ENCODE measurements at places on chromosomes 1 and 21.

DNA sequence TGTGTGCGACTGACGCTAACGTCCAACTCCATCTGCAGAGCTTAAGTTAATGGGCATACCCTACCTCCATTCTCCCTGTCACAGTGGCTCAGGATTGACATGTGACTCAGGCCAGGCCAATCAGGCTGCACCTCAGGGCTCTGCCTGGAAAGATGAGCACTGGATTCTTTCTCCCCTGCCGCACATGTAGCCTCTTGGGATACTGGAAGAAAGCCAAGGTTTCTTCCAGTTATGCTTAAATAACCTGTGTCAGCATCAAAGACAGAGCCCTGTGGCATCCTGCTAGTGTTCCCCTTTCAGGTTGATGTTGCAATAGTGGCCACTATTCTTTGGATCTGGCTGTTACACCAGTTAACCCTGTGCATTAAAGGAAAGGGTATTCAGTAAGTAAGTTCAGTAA lies 55.0 kb upstream of the SYT6 start:
- no peak for DNase-seq

DNA sequence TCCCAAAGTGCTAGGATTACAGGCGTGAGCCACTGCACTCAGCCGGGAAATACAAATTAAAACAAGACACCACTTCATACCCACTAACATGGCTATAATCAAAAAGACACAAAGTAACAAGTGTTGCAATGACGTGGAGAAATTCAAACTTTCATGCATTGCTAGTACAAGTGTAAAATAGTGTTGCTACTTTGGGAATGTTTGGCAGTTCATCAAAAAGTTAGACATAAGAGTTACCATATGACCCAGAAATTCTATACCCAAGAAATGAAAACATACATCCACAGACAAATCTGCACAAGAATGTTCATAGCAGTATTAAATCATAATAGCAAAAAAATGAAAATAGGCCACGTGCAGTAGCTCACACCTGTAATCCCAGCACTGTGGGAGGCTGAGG lies 16.4 kb downstream of the FOXJ3 start:
- DNase-seq: no peak

GRCh38 chr1:175219774-175220173 lies 27.2 kb upstream of the KIAA0040 start:
- no peak for DNase-seq

- no peak for DNase-seq
Measured at GRCh38 chr21:34126269-34126668, 52.9 kb downstream of the MRPS6 start.

DNA sequence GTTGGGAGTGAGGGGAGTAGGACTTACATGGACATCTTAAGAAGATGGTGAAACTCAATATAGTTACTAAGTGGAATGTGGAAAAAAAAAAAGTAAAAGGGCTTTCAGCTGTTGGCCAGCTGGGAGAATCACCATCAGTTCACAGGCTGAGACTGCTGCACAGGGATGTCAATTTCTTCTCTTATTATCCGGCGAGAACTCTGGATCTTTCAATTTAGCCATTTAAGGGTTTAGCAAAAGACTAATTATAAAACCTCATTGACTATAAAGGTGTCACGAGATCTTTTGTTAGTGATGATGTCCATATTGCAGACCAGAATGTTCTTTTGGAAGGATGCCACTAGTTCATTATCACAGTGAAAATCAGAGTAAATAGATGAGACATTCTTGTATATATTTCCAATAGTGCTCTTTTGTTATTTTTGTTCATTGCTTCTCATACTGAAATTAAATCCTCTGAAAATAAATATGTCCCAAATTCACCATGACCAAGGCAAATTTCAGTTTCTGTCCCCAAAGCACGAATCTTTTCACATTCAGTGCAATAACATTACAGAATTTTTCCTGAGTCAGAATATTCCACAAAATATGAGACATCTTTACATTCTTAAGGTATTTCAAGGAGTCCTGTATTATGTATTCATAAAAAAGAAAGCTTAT lies 266.1 kb downstream of the DNM3 start:
- DNase-seq: no peak

- peak; percentile 73 for DNase-seq
Measured at GRCh38 chr1:23452011-23452411, 27.5 kb upstream of the TCEA3 start.

DNA sequence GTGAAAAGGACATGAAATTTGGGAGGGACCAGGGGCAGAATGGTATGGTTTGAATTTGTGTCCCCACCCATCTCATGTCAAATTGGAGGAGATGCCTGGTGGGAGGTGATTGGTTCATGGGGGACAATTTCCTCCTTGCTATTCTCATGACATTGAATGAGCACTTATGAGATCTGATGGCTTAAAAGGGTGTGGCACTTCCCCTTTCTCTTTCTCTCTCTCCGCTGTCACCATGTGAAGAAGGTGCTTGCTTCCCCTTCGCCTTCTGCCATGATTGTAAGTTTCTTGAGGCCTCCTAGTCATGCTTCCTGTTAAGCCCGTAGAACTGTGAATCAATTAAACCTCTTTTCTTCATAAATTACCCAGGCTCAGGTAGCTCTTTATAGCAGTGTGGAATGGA lies 7.6 kb upstream of the GBP4 start:
- DNase-seq: no peak

DNA sequence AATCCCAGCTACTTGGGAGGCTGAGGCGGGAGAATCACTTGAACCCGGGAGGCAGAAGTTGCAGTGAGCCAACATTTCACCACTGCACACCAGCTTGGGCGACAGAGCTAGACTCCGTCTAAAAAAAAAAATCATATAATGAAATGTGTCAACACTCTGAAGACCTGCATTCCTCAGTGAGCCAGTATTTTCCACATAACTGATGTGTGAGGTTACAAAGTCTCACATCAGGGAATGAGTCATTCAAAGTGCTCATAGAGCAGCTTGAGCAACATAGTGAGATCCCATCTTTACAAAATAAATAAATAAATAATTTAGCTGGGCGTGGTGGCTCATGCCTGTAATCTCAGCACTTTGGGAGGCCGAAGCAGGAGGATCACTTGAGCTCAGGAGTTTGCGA lies 65.5 kb downstream of the CASZ1 start:
- no peak for DNase-seq

- no peak for DNase-seq
Measured at GRCh38 chr1:248589334-248589733, 8.2 kb downstream of the OR2T10 start.

DNA sequence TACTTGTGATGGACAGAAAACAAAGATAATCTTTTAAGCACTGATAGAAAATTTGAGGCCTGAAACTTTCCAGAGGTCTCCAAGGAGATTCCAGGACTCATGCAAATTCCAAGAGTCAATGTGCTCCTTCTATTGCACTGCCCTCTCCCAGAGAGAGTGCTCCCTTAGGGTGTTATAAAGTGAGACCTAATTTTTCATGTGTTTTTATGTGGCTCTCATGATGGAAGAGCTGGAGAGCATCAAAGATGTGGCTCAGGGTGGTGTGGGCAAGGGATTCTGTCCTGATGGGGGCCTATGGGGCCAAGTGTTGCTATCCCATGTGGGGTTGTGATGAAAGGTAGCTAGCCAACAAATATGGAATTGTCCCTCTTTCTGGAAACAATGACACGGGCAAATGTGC lies 101.3 kb downstream of the PRRX1 start:
- no peak for DNase-seq

GRCh38 chr1:173934440-173934839 lies 17.3 kb upstream of the SERPINC1 start:
- DNase-seq: no peak

DNA sequence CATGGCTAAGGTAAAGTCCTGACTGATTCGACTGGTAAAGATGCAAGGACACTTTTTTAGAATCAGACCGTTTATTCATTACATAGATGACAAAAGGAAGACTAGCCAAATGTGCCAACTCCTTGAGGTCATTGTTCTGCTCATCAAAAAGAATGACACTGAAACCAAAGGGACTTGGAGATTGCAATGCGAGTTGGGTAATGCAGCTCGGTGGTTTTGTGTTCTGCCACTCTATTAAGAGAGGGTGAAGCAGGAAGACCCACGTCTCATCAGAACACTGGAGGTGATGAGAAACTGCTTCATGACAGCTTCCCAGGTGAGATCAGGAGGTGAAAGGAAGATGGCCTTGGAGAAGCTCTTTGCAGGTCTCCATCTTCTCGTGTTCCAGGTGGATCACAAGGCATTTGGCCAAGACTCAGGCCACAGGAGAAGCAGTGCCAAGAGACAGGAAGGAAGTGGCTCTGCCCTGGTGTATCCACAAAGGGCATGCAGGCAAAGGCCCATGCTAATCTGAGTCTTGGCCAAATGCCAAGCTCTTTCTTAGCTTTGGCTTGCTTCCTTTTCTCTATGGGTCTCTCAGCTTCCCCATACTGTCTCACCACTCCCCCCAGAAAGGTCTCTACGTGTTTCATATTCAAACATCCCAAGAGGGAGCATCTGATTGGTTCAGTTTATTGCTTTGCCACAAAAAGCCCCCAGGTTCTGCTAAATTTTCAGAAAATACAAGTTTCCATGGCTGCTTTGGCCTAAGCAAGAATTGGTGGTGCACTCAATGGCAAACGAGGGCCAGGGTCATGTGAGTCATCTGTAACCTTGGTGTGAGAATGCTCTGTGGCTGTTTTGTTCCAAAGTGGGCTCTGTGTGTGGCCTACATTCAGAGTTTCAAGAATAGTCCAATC lies 5.7 kb upstream of the CCT8 start:
- DNase-seq: no peak

DNA sequence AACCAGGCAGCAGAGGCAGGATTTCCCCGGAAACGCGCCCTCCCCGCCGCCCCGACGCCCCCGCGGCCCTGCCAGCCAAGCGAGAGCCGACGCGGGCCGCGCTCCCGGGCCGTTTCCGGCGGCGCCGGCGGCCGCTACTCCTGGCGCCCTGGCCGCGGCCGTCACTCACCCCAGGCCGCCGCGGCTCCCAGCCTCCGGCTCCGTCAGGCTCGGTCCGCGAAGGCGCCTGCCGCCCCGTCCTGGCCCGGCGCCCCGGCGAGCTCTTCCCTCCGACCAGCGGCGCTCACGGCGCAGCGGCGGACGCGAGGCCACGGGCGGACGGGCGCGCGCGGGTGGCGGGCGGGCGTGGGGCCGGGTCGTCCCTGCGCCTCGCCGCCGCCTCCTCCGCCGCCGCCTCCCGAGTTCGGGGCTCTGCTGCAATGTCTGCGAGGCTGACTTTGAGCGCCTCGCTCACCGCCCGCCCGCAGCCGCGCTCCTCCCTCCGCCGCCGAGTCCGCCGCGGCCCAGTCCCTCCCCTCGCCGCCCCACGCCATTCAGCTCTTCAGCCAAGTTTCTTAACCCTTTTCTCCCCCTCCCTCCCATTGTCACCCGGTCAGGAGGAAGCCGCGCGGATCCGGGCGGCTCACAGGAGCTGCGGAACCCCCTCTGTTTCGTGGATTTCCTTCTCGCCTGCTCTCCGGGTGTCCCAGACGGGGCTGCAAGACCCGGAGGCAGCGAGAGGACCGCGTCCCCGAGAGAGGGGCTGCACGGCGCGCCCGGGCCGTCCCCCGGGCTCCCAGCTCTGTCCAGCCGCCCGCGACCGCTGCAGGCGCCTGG lies at the start of gene NRIP1:
Gene NRIP1, minus strand, starts transcription at position 425 of the 816 bp plus-strand sequence. CDS start 96,808 bp downstream, outside the sequence.
- peak; percentile 91 for DNase-seq

DNA sequence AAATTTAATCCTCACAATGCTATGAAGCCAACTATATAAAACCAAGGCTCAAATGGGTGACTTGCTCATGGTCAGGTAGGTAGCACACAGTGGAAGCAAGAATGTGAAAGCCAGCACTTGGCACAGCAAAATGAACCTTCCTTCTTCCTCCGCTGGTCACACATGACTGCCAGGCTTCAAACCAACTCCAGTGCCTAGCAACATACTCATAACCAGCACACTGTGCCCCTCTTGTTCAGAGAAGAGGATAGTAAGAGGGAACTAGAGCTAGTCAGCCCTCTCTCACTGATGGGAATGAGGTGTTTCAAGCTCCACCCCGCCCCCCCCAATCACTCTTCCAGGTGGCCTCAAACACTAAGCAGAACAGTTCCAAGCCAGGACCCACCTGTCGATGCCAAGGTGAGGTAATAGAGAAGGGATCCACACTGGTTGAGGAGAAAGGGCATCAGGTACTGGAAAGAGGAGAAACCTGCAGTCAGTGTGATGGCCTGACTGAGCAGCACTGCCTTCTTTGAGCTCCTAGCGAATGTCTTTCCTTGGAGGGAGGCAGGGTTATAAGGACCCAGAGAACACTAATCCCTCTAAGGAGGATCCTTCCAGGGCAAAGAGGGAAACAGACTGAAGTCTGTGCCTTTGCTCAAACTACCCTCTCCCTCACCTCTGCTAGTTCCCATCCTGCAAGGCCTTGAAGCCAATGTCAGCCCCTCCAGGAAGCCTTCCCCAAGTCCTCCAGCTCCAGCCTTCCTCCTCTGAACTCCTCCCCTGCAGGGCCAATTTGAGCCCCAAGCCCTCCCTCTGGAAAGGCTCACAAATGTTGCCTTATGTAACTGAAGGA lies 1.2 kb downstream of the TMEM234 start:
- DNase-seq: no peak

GRCh38 chr1:33050221-33051076 lies 13.8 kb upstream of the AK2 start:
- no peak for DNase-seq

GRCh38 chr1:220283625-220284024 lies 11.4 kb upstream of the RAB3GAP2 start:
- no peak for DNase-seq

GRCh38 chr1:91952187-91952586 lies 3.0 kb downstream of the BRDT start:
- DNase-seq: no peak

GRCh38 chr1:57518496-57518895 lies 94.6 kb upstream of the DAB1 start:
- DNase-seq: no peak

DNA sequence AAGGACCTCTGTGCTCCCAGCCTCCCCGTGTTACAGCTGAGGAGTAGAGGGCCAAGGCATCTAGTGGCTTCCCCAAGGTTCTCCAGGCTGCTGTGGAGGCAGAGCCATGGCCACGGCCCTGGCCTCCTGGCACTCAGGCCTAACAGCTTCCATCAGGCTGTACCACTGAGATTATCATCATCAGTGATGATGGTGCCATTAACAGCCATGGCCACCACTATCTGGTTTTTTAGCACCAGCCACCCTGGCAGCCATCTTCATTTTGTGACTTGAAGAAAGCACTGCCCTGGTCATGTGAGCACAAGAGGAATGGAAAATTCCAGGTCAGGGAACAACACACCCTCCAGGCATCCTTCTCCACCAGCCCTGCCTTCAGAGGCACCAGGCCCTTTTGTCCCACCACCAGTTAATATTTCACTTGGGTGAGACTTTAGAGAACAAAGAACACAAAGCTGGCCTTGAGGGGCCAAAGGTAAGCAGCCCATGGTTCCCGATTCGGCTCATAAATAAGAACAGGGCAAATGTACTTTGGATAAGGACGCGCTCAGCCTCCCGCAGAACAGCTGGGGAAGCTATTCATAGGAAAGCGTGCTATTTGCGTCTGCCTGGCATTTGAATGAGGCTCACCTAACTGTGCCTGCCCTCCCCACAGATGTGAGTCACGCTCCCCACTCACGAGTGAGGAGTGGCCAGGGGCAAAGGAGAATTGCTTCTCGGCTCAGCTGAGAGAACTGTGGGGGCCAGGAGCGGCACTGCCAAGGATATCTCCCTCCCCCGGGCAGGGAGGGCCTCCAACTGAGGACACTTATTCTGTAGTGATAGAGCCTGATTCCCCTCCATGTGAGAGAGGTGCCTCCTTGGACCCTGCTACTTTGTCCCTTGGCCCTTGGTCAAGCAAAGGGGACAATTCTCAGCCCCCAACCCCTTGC lies 95.6 kb downstream of the CD58 start:
- DNase-seq: peak; percentile 89
